ENCODE measurements at places on chromosomes 5 and 9.
A peak's percentile ranks its signal among the peaks of the same experiment; 100 is the strongest.

DNA sequence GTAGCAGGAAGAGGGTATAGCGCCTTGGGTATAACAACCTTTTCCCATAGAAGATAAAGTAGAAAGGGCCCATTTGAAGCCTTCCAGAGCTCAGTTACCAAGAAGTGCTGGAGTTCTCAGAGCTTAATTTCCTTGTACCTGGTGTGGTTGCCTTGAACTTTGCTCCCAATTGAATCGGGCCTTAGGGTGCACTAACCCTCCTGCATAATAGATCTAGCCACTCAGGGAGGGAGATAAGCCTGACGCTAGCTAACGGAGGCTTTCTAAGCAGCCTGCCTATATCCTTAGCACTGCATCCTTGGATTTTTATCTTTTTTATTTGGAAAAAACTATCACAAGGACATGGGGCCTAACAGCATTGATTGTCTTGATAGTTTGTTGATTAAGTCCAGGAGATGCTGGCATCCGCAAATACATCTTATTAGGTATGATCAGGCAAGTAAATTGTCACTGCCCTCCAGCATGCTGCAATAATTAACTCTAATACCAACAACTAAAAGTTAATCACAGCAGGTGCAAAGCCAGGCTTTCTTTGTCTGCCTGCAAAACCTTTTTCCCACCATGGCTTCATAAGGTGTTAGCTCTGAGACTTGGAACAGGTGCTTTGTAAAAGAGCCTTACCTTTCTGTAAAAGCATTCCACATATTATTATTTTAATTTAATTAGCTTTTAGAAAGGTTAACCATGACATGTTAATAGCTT is 199.4 kb downstream of the SREK1 start:
- no peak for DNase-seq

- DNase-seq: no peak
Observed at GRCh38 chr5:115892021-115892420, 50.3 kb downstream of the AP3S1 start.

GRCh38 chr5:6321078-6321477 is 57.3 kb downstream of the MED10 start:
- DNase-seq: no peak

DNA sequence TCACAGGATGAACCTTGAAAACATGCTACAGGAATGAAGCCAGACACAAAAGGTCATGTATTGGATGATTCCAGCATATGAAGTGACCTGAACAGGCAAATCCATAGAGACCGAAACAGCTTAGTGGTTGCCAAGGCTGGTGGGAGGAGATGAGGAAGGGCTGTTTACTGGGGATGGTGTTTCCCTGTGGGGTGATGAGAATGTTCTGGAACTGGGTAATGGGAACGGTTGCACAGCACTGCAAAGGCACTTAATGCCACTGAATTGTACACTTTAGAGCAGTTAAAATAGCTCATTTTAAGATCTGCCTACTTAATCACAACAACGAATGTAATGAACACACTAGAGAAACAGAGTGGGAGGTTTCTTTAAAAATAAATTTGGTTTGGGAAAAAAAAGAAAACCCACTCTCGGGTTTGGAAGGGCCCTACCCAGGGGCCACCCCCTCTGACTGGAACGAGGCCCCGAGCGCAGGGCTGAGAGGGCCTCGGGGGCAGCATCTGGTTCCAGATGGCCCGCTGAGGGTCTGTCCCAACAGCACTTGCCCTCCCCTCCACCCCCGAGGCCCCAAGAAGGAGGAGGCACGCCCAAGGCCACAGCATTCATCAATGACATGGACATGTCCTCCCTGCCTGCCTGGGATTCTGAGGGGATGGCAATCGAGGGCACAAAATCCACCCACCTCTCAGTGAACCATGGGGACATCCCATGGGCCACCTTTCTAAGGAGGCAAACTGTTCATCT is 31.7 kb downstream of the SARDH start:
- no peak for DNase-seq

DNA sequence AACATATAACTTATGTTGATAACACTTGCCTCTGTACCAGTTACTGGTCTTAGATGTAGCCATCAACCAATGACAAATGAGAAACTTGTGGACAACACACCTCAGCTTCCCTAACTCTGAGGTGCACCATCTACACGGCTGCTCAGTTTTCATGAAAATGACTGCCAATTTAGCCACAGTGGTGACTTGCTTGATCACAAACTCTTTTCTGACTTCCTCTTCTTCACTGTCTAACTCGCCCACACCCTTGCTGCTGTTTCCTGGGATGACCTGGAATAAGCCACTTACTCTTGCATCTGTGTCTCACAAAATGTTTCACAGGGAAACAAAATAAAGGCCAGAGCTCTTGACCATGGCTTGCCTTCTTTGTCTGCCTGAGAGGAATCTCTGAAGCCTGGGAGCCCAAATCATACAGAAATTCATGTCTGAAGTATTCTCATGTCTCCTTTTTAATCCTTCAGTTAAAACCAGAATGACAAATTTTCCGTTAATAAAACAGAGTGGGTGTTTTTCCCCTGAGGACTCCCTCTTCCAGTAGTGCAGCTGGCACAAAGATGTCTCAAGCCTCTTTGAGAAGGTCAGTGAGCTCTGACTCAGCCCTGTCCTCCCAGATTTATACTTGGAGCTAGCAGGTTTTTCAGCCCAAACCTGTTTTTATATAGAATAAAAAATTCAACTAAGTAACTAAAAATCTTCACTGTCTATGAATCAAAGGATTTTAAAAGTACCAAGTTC is 126.5 kb upstream of the PAM start:
- DNase-seq: no peak

DNA sequence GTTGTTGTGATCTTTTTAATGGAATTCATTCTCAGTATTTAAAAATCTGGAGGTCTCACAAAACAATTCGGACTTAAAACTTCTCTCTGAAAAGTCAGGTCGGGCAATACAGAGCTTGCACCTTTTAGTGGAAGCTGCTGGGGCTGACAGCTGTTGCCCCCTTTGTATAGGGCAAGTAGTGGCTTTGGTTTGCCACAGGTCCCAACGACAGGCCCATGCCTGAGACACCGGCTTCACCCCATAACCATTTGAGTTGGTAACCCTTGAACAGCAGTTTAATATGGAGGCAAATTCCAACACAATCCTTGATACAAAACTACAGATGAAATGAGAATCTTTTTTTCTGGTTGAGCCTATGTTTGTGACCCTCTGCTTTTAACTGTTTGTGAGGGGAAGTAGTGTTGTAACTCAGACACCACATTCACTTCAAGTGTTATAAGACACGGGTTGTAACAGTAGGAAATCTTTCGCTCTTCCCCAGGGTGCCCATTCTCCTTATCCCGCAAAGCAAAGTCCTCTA is 752 bp upstream of the GLRX start:
- DNase-seq: no peak

DNA sequence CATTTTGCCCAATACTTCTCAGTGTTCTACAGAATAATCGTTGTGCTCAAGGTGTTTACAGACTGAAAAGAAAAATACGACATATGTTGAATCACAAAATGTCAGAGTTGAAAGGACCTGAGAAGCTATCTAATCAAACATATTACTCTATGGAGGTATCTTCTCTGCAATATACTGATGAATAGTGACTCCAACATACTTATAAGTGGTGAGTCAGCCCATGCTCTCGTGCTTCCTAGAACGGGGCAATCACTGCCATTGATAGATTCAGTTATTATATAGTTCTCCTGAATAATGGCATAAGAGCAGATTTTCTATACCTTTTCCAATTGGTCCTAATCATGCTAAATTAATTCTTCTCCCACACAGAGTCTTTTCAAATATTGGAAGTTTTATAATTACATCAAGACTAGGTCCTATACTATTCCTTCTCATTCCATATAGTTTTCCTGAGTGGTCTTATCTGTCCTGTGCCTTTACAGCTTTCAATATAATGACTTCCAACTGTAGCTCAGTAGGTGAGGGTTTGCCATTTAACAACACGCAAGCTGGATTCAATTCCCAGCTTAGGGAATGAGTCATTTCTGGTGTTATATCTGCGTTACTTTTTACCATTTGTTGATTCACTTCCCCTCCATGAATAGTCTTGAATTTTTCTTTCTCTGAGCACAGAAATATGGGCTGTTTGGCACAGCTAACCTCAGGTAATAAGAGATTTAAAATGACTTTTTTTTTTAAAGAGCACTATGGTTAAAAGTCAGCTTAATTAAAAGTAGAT is 81.1 kb downstream of the PLK2 start:
- peak; percentile 12 for DNase-seq

DNA sequence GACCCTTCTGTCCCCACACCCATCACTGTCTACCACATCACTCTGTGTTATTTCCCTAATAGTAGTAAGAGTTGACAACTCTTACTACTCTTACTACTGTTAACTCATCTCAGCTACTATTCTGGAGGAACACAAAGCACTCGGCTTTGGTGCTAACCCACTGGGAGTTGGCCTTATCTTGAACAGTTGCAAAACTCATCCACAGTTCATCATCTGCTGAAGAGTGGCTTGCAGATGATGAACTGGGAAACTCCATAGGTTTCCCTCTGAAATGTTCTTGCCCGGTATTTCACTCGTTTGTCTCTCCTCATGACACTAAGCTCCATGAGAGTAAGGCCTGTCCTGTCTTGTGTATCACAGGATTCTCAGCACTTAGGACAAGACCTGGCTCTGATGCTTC is 221.4 kb downstream of the NR3C1 start:
- no peak for DNase-seq

DNA sequence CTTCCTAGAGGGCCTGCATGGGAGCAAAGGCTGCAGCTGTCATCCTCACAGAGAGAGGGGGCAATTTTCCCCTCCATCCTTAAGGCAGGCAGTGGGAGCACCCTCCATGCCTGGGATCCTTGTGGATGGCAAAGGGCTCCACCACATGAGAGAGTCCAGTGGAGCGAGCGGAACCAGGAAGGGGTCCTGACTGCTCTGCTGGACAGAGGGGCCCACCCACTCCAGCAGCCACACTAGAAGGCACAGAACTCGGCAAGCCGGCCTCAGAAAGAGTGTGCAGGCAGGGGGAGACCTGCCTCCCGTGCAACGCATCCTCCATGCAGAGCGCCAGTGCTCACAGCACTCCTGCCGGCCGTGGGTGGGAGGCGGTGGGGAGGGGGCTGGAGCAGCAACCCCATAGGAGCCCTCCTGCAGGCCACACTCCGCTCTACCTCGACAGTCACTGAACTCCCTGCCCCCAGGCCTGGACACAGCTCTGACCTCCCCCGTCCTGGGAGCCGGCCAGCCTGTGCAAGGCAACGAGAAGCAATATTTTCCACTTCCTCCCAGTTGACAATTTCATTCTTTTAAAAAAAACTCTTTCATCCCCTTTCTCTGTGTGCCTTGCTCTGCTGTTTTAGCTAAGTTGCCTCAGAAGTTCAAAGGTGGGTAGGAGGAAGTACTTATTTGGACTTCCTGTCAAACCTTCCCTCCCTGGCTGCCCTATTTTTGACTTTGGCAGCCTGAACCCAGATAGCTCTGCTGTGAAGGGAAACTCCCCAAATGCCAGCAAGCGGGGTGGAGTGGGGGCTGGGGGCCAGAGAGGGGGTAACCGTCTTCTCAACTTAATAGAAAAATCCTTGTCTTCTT is 5.3 kb upstream of the LCP2 start:
- DNase-seq: no peak

GRCh38 chr5:106860398-106861044 is 810.2 kb downstream of the EFNA5 start:
- no peak for DNase-seq

GRCh38 chr5:1749346-1750124 is 50.1 kb downstream of the MRPL36 start:
- no peak for DNase-seq

- no peak for DNase-seq
Observed at GRCh38 chr9:137893670-137894069, 16.1 kb downstream of the CACNA1B start.

DNA sequence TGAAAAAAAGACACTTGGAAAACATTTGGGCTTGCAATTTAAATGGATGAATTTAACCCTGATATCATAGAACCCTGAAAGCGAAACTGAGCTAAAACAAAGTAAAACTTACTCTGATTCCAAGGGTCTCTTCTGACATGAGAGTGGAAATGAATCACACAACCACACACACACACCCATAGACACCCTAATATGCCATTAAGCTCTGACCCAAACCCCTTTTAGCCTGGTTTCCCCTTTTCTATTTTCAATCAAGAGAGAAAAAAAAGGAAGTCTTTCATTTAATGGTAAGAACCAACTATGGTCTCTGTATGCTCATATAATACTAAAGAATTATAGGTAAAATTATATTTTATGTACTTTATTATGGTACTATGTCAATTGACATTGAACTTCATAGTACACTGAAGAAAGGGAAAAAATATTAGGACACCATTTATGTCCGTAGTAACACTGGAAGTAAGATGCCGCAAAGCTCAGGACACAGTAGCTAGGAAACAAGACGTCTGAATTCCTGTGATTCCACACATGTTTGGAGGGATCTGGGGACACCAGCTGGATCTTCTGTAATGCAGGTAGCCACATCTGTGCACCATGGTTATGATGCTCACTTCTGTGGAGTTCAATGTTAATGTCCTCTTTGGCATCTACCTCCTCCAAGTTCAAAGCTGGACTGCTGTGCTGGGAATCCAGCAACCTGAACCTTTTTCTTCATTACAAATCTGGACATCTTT is 95.8 kb downstream of the PCSK1 start:
- DNase-seq: no peak

GRCh38 chr5:177475563-177476427 is 2.4 kb upstream of the DBN1 start:
- DNase-seq: no peak

DNA sequence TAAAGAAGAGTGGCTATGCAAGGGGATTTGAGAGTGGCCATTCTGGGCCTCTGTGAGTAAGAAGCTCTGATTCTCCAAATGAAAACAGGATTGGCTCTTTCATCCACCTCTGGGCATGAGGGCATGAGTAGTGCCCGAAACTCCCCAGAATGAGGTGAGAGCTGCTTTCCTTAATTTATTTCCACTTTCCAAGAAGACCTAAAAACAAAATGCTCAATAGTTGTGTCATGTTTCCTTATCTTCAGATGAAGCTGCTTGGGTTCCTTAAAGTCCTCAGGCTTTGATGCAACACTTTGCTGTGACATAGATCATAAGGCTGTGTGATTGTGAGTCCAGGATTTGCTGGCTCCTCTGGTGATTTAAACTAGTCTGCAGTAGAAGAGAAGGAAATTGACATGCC is 3.1 kb upstream of the ZCCHC10 start:
- DNase-seq: no peak

GRCh38 chr5:175195698-175196656 is 248.0 kb downstream of the DRD1 start:
- DNase-seq: peak; percentile 38

DNA sequence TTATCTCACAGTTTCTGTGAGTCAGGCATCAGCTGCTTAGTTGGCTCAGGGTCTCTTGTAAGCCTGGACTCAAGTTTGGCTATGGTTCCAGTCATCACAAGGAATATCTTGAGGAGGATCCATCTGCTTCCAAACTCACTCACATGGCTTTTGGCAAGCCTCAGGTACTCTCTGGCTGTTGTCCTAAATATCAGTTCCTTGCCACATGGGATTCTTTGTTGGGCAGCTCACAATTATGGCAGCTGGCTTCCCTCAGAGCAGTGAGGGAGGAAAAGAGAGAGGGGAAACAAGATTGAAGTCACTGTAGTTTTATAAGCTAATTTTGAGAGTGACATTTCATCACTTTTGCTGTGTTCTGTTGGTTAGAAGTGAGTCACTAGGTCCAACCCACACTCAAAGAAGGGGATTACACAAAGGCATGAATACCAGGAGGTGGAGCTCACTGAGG is 144.5 kb downstream of the GCNT1 start:
- peak; percentile 40 for DNase-seq
